ENCODE measurements at places on chromosomes 4 and X.

DNA sequence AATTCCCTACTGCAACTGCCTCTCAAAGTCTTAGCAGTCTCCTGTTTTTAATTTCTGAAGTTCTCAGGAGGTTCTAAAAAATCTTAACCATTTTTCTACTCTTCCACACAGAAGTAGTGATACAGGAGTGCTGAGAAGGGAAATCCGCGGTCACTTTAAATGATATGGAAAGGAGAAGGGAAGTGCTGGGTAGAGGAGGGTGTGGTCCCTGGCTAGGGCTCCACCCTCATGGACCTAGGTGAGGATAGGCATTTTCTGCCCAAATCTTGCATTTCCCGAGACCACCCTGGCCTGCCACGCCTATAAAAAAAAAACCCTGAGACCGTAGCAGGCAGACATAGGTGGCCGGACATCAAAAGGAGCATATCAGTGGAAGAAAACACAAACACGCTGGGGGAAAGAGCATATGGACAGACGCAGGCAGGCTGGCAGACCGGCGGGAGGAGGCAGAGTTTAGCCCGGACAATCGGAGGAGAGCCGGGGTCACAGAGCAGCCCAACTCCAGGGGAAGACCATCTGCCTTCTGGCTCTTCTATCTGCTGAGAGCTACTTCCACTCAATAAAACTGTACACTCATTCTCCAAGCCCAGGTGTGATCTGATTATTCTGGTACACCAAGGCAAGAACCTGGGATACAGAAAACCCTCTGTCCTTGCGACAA, 85.7 kb downstream of the POU3F4 start:
- DNase-seq, result no peak

DNA sequence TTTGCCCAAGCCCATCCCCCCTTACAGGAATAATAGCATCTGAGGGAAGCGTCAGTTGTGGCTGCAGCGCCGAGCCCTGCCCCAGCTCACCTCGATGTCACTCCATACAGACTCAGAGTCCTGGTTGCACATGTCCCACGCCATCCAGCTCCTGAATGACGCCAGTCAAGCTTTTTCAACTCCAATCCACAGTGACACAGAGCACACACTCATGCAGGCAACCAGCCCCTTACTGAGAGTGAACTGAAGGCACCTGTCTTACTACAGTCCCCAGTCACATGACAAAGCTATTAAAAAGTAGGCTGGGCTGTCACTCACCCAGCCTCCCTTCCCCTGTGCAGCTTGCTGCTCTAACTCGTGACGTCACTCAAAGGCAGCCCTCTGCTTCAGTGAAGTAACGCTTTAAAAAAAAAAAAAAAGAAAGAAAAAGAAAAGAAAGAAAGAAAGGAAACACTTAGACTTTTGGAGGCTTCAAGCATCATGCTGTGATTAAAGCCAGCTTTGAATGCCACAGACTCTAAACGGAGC, at the start of gene PPARGC1A:
Gene PPARGC1A (minus strand): TSS at position 234 of the 528 bp plus-strand sequence. CDS start 90 bp downstream, at position 144.
- no peak for DNase-seq

GRCh38 chr4:74042681-74043080, 4.2 kb upstream of the CXCL3 start:
- no peak for DNase-seq

DNA sequence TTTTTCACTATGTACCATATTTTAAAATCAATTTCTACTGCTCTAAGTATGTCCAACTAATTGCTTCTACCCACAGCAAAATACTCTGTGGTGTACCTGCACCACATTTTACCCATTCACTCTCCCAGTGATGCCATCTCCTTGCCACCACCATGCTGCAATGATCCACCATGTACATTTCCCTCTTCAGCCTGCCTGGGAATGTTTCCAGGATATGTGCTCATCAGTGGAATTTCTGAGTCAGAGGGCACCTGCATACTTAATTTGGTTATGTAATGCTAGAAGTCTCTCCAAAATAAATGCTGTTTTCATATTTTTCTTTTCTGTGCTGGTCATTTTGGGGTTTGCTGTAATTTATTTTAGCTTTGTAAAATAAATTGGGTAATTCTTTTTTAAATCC, 33.2 kb upstream of the OCIAD2 start:
- no peak for DNase-seq

DNA sequence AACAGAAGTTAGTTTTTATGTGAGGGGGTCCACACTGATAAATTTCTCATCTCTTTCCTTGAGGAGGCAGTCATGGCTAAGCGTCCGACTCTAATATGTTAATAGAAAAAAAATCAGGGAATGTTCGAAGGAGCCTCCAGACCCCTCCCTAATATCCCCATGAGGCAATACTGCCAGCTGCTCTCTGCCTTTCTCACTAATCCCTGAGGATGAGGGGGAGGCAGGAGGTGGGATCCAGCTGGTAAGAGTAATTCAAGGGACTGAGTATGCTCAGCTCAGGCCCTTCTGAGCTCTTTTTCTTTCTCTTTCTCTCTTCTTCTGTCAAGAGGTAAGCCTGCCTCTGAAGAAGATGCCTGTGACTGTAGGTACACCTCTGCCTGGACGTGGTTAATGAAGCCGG, 51.7 kb downstream of the PIR start:
- no peak for DNase-seq

GRCh38 chrX:129495900-129496299, 27.4 kb downstream of the SMARCA1 start:
- no peak for DNase-seq

GRCh38 chr4:187108845-187109244, 385.2 kb upstream of the FAT1 start:
- no peak for DNase-seq

- no peak for DNase-seq
Measured at GRCh38 chr4:95830651-95831050, 9.2 kb upstream of the PDHA2 start.

GRCh38 chr4:154082760-154083535, 294.1 kb upstream of the SFRP2 start:
- DNase-seq, result no peak

DNA sequence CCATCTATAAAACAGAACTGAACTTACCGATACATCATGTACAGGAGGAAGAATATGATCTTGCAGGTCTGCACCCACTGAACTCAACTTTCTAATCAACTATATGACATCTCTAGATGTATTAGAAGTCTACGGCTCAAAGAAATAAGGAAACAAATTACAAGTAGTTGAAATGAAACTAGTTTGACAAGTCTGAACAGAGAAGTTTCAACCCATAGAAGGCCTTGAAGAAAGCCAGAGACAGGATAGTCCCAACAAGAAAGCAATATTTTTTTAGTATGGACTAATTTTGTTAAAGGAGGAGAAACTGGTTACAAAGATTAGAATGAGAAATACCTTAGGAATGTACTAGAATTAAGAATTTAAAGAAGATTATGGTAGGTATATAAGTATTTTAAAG, at the start of gene TMPRSS11A:
Gene TMPRSS11A (minus strand): TSS at position 138 of the 400 bp plus-strand sequence. CDS start 100 bp downstream, at position 38.
- DNase-seq, result no peak

DNA sequence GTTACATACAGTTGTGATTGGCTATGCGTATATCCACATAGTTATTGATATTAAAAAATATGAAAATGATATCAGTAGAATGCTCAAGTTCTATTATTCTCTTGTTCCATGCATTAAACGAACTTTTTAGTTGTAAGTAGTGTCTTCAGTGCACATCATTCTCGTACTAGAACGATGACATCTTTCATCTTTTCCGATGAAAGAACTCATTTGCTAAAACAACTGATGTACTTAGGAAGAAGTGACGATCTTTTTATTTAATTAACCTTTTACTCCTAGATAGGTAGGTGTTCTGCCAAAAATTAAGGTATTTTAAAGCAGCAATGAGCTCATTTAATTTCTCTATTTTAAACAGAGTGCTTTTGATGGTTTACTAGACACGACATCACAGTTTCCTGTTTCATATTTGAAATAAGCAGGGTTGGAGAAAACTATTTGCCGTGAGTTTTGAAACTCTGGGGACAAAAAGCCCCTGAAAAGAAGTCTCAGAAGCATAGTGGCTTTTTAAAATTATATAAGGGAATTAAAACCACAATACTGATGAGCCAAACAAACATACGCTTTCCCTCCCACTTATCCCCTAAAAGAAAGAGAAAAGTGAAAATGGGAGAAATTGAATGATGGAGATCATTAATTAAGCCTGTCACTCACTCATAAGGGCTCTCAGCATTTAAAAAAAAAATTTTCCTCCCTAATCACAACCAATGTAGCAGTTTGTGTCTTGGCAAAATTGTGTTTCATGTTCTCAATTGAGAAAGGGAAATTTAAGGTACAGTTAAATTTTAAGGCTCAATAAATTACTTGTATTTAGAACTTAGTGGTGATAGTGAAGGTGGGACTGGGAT, 25.6 kb downstream of the SPRY1 start:
- DNase-seq, result no peak

GRCh38 chr4:153904011-153904410, 115.1 kb upstream of the SFRP2 start:
- no peak for DNase-seq

- no peak for DNase-seq
Measured at GRCh38 chr4:148254621-148255343, 187.4 kb downstream of the NR3C2 start.

Measured in inflammatory macrophage treated with lipopolysaccharide for 1 hour (primary cell).